Nephron progenitor cell (in vitro differentiated cells): ENCODE measurements at places on chromosomes 1 and 21.

DNA sequence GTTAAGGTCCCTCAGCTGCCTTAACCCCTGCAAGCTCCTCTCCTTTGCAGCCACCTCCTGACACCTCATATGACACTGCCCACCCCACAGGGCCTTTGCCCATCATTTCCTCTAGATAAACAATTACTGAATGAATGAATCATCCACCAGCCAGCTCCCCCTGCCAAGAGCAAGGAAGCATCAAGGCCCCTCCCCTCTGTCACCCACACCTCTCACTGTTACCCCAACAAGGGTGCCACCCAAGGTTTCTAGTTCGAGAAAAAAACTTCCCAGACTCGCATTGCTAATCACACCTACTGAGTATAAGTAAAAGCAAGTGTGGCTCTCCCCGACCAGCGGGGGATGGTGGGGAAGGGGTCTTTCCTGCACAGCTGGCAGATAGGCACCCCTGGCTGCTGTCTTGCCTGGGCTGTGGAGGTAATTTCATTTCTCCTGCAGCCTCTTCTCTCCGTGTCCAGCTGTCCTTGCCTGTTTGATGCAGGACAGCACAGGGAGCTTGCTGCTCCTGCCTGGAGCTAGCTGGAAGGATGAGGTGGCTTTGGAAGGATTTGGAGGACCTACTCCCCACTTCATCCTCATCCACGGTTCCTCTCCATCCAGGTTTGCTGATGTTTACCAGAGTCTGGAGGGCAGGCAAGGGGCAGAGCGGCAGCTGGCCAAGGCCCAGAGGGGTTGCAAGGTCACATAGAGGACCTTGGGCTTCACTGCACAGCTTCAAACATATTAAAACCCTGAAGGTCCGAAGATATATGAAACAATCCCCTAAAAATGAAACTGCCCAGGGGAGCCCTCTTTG lies 33.1 kb upstream of the LBR start:
- DNase-seq = no peak

DNA sequence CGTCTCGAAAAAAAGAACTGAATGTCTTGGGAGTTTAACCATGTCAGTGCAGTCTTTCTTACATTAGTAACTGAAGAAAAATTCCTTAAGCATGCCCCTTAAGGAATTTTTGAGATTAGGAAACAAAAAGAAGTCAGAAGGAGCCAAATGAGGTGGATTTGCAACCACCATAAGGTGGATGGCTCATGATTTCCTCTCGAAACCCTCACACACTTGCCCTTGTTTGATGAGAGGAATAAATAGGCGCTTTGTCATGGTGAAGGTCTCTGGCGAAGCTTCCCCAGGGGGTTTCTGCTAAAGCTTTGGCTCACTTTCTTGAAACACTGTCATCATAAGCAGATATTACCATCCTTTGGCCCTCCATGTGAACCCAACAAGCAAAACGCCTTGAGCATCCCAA lies 68.2 kb downstream of the POFUT2 start:
- DNase-seq = no peak

GRCh38 chr21:17903029-17903806 lies 84.1 kb upstream of the C21orf91 start:
- DNase-seq = no peak

- no peak for DNase-seq
Observed at GRCh38 chr21:35900539-35900938, 159.8 kb downstream of the SETD4 start.

DNA sequence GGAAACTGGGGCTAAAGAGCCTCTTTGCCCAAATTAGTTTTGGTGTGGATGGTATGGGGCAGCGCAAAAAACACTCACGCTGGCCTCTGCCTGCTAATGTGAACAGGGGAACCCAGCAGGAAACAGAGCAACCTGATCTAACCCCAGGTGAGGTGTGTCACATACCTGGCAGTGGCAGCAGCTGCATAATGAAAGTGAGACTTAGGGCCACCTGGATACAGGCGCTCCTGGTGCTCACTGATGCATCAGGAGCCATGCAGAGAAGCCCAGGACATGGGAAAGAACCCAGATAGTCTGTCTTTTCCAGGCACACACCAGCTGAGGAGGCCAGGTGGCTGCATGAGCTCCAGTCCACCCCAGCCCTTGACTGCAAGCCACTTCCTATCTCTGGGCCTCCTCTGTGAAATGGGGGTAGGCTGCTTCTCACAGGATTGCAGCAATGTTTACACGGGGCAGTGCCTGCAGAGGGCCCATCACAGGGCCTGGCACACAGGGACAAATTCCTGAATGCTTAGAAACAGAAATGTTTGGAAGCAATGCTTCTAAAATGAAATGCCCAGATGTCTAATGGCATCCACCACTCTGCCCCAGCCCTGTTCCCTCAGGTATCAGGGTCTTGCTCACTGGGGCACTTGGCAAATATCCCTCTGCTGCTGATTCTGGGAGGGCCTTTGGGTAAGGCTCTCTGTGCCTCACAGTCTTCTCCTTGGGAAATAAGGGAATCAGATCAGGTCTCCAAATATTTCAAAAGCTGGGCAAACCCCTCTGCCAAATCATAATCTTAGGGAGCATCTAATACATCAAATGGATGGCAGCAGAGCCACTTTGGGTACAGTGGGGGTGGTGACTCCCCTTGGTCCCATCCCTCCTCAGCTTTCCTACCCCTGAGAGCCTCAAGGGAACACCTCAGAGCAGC lies 19.9 kb downstream of the DHCR24 start:
- DNase-seq = no peak

DNA sequence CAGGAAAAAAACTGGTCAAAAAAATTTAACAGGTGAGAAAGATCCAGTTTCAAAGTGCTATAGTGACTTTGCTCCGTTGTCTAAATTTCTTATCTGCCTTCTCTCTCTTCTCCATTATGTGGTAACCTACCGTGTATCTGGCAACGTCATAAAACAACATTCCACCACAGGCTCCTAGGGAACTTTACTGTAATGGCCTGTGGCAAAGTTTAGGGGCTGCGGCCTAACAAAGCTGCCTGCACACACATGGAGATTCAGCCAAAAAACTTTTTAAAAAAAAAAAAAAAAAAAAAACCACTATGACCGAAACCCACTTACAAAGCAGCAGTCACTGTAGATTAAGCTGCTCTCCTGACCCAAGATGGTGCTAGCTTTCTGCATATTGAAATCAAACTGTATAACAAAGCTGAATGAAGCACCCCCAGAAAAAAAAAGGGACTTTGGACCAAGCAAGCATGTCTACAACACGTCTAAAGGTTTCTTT lies 202.6 kb downstream of the SLC45A1 start:
- no peak for DNase-seq

DNA sequence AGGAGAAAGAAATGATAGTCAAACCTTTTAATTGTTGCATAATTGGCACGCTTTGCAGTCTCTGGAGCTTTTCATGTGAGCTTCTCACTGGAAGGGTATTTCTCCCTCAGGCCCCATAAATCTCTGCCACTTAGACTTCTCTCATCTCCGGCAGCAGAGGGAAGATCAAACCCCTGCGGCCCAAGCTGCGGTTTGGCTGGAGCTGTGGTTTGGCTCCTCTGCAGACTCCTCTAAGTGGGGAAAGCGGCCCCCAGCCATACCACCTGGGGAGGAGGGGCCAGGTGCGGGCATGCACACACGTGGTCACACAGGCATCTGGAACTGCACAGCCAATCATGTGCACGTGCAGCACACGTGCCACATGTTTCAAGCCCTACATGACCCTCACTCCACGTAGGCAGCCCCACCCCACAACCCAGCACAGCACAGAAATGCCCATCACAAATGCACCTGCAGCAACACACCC lies 58.3 kb downstream of the UBE2T start:
- peak; percentile 48 for DNase-seq

DNA sequence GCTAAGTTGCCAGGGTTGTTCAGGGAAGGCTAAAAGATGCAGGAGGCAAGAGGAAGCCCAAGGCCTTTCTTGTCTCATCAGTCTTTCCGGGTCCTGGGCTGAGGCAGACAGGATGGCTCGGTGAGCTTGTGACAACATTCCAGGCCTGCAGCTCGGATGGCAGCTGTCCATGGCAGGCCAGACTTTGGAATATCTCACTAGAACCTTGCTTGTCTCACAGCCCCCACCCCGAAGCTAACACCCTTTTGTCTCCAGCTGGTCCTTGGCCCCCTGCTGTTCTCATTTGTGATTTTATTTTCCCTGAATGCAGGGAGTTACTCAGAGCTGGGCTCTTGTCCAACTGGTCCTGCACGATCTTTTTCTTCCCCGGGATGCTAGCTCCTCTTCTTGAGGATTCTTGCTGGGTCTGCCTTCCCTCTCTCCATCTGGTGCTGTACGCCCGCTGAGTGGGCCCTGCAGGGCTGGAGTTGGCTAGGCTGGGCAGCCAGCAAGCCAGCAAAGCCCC lies 477.2 kb upstream of the CAMK1G start:
- DNase-seq = peak; percentile 18

DNA sequence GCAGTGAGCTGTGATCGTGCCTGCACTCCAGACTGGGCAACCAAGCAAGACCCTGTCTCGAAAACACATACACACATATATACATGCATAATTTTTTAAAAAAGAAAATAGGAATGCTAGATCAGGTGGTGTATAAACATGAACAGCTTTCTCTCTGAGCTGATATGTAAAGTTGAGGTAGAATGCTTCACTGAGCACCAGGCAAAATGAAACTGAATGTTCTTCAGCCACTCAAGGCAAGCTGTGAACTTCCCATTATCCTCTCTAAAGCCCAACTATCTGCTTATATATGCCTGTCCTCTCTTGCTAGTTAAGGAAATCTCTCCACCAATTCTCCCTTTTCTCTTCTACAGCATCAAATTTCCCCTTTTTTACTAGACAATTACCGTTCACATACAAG lies 93.0 kb downstream of the NUF2 start:
- no peak for DNase-seq

DNA sequence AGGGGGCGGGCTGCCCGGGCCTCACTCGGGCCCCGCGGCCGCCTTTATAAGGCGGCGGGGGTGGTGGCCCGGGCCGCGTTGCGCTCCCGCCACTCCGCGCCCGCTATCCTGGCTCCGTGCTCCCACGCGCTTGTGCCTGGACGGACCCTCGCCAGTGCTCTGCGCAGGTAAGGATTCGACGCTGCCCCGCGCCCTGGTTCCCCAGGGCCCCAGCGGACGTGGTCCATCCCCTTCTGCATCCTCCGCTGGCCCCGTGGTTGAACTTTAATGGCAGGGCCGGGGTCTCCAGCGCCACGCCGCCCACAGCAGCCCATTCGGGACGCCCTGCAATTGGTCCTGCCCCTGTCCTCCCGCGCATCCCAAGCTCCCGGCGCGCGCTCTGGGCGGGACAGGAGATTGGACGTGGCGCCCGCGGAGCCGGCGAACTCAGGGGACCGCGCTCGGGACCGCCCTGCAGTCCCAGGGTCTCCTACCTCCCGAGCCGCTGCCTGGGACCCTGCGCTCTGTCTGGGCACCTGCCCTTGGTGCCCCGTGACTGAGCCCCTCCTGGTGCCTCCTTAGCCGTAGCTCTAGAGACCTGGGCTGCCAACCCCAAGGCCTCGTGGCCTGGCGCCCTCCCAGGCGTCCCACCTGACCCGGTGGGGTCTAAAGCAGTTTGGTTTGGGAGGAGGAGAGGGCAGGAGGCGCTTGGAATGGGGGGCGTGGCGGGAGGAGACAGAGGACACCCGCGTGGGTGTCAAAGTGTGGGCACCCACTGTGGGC lies at the start of gene ALPL:
TSS of gene ALPL (plus strand) at position 73 of the 762 bp plus-strand sequence. CDS start 44,659 bp downstream, outside the sequence.
- peak; percentile 53 for DNase-seq

DNA sequence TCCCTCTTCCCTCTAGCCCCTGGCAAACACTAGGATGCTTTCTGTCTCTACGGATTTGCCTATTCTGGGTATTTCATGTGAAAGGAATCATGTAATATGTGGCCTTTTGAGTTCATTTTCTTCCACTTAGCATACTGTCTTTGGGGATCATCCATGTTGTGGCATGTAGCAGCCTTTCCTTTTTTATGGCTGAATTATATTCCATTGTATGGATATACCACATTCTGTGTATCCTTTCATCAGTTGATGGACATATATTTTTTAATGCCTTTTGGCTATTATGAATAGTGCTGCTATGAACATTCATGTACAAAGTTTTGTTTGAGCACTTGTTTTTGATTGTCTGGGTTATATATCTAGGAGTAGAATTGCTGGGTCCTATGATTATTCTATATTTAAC lies 258.4 kb upstream of the CSF3R start:
- no peak for DNase-seq
